ENCODE measurements at places on chromosomes 2 and 18. TPM values are rescaled to one million over a fixed set of nuclear protein-coding genes. Genes with fewer than 3 reads are reported as not detected.

DNA sequence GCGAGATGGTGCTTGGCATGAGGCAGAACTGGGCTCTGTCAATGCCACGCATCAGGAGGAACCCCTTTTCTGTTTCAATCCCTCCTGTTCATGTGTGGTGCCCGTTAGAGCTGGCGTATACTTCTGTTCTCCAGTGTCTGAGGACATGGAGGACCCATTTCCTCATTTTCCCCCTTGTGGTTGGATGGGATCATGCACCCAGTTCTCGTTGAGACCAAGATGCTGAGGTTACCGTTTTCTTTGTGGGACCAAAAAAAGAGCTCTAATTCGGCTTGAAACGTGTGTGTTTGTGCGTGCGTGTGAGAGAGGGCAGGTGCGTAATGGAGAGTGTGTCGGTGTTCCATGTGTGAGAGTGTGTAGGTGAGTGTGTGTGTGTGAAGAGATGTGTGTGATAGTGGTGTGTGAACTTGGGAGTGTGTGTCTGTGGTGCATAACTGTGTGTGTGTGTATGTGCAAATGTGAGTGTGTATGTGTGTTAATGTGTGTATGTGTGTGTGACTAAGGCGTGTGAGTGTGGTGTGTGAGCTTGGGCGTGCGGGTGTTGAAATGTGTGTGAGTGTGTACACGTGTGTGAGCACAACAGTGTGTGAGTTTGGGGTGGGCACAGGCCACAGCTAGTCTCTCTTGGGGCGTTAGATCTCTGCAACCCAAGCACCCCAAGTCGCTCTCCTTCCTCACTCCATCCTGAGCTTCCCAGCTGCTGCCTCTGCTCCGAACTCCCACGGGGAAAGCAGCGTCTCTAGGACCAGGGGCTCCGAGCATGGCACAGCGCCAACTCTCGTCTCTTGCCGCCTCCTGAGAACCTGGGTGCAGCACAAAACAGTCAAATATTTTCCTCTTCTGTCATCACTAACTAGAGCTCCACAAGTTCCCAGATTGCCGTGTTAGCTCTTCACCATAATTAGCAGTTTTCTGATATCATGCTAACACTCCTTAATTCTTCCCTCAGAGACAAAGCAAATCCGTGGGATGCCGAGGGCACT, 75.8 kb downstream of the LONRF2 start:
- DNase-seq, result no peak
- no peak overlapping the region for H3K4me3 ChIP-seq
- no peaks in the 10 kb centered on the region for H3K27me3 ChIP-seq
- no peaks in the 10 kb centered on the region for H3K36me3 ChIP-seq
- H3K4me1 ChIP-seq, result no peaks in the 10 kb centered on the region
- H3K27ac ChIP-seq, result no peak overlapping the region

DNA sequence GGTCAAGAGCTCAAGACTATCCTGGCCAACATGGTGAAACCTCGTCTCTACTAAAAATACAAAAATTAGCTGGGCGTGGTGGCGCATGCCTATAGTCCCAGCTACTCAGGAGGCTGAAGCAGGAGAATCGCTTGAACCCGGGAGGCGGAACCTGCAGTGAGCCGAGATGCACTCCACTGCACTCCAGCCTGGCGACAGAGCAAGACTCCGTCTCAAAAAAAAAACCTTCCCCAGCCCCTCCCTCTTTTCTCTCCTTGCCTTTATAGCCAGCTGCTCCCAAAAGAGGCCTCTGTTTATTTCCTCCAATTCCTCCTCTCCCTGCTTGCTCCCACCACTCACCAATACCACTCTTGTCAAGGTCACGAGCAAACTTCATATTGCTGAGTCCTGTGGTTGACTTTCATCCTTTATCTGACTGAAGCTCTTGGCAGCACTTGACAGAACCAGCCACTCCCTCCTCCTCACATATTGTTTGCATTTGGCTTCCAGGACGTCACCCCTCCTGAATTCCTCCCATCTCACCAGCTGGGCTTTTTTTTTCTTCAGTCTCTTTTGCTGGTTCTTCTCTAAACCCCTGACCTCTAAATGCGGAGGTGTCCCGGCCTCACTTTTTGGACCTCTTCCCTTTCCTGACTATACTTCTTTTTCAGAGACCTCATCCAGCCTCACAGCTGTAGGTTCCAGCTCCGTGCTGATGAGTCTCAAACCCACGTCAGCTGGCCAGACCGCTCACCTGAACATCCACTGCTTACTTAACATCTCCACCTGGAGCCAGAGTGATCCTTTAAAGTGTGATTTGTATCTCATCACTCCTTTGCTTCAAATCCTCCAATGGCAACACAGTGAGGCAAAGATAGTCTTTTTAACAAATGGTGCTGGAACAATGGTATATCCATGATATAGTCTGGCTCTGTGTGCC, 84.6 kb upstream of the CAB39 start:
- no peaks in the 10 kb centered on the region for H3K36me3 ChIP-seq
- no peaks in the 10 kb centered on the region for H3K4me1 ChIP-seq
- no peak for DNase-seq
- H3K4me3 ChIP-seq, result no peak overlapping the region

DNA sequence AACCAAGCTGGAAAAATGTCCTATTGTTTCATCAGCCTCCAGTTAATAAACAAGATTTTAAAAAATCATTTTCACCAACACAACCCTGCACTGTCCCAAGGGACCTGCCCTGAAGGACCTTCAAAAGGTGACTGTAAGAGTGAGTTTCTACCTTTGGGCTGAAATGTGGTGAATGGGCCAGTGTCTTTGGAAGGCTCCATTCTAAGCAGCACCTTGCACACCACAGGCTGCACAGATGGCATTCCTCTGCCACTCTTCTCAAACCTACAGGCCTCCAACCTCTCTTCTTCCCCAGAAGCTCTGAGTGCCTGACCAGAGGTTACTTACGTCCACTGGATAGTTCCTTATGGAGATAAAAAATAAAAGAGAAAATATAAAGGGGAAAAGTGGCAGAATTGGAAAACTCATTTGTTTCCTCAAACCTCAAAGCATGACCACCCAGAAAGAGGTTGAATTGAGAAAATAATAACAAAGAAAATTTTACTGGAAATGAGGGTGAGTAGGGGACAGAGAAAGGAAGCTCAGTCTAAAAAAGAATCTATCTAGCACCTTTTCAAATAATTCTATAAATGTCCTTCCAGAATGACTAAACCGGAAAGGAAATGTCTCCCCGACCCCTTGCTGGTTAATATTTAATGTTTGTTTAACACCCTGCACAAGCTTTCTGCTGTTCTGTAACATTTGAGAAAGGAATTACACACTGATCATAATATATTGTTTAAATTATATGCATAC, 175.7 kb downstream of the METTL4 start:
- H3K27ac ChIP-seq, result no peak overlapping the region
- H3K4me1 ChIP-seq, result no peaks in the 10 kb centered on the region
- no peak for DNase-seq
- H3K4me3 ChIP-seq, result no peak overlapping the region
- no peaks in the 10 kb centered on the region for H3K27me3 ChIP-seq

- H3K27me3 ChIP-seq, result no peaks in the 10 kb centered on the region
- no peaks in the 10 kb centered on the region for H3K36me3 ChIP-seq
- no peak overlapping the region for H3K4me3 ChIP-seq
- H3K27ac ChIP-seq, result no peak overlapping the region
- DNase-seq, result no peak
These were observed 65.9 kb downstream of the IKZF2 start for GRCh38 chr2:213085538-213085937.

- no peak overlapping the region for H3K27ac ChIP-seq
- no peak for DNase-seq
These were observed 50.1 kb upstream of the NOSTRIN start for GRCh38 chr2:168752361-168752760.

DNA sequence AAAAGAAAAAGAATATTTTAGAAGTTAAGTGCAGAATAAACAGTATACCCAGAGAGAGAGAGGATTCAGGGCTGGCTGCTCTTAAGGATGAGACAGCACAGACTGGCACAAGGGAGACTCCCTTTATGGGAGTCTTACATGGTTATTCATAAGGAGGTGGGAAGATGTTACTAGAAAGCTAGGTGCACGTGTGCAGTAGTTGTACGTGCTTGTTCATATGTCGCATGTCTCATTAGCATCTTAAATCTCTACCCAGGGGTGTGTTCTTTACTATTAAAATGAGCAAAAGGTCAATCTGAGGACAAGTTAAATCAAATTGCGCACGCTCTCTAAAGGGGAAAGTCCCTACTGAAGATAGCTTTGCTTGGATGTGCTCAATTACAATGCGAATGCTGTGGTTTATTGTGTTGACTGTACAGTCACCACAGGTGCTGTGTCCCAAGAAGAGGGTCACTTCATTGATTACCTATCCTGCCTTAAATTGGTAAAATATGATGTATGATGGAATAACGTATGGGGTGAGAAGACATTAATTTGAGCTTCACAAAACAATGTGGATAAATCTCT, 368.0 kb upstream of the SPHKAP start:
- no peak for DNase-seq
- no peak overlapping the region for H3K27ac ChIP-seq
- no peaks in the 10 kb centered on the region for H3K27me3 ChIP-seq
- H3K36me3 ChIP-seq, result no peaks in the 10 kb centered on the region
- peaks cover 17% of the 10 kb centered on the region for H3K4me1 ChIP-seq

Gene DAW1
- not detected for total RNA-seq

Gene CPS1
- 1.8 TPM for total RNA-seq

Gene ANKRD30BL
- 0.14 TPM for total RNA-seq

Gene PKDCC
- 50.4 TPM for total RNA-seq
